ENCODE measurements at places on chromosomes 5 and 9. TPM values are rescaled to one million over a fixed set of nuclear protein-coding genes. Genes with fewer than 3 reads are reported as not detected.

GRCh38 chr5:6492934-6493333, 44.3 kb downstream of the UBE2QL1 start:
- H3K36me3 ChIP-seq, result peaks cover 9% of the 10 kb centered on the region
- H3K27ac ChIP-seq, result no peak overlapping the region
- H3K27me3 ChIP-seq, result peaks cover 29% of the 10 kb centered on the region
- no peak overlapping the region for H3K4me3 ChIP-seq
- no peak for DNase-seq

DNA sequence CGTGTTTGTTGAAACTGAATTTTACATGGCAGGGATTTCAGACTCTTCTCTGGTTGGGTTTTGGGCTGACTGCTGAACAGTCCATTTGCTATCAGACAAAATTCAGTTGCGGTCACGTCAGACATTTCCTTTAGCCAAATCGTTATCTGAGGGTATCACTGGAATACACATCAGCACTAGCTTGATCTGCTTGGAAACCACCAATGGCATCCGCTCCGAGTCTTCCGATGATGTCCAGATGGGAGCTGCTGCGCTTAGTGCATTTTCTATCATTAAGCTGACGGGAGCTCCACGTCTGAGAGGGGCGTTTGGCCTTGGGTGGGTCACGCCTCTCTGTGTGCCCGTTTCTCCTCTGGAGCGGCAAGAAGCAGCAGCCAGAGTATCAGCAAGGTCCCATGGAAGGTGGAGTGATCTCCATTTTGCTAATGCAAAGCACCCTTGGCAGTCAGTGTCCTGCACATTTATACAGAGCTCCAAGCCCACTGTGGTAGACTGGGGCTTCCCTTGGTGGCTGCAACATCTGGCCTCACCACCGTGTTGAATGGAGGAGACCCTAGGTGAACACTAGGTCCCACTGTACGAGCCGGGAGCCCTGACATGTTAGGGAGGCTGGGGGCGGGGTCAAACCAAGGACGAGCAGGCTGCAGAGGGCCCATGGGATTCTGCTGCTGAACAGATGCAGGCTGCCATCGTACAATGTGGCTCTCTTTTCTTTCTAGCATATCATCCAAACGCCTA, 134.6 kb upstream of the PHYKPL start:
- H3K4me1 ChIP-seq, result peaks cover 13% of the 10 kb centered on the region
- no peak overlapping the region for H3K4me3 ChIP-seq
- no peak for DNase-seq
- H3K27me3 ChIP-seq, result no peaks in the 10 kb centered on the region
- no peak overlapping the region for H3K27ac ChIP-seq
- H3K36me3 ChIP-seq, result no peaks in the 10 kb centered on the region

DCAF12 gene
- 20.5 TPM for total RNA-seq

PCDHGA11 gene
- 4.0 TPM for total RNA-seq

- no peak overlapping the region for H3K27ac ChIP-seq
- DNase-seq, result no peak
- H3K36me3 ChIP-seq, result no peaks in the 10 kb centered on the region
- H3K4me1 ChIP-seq, result no peaks in the 10 kb centered on the region
- H3K27me3 ChIP-seq, result no peaks in the 10 kb centered on the region
Measured at GRCh38 chr9:114690308-114690707, 8.3 kb upstream of the TEX48 start.

GRCh38 chr5:32329395-32329834, 16.7 kb upstream of the MTMR12 start:
- H3K36me3 ChIP-seq, result no peaks in the 10 kb centered on the region
- H3K27me3 ChIP-seq, result no peaks in the 10 kb centered on the region
- peaks cover 28% of the 10 kb centered on the region for H3K4me1 ChIP-seq
- peak; percentile 92 for DNase-seq
- no peak overlapping the region for H3K27ac ChIP-seq

DNA sequence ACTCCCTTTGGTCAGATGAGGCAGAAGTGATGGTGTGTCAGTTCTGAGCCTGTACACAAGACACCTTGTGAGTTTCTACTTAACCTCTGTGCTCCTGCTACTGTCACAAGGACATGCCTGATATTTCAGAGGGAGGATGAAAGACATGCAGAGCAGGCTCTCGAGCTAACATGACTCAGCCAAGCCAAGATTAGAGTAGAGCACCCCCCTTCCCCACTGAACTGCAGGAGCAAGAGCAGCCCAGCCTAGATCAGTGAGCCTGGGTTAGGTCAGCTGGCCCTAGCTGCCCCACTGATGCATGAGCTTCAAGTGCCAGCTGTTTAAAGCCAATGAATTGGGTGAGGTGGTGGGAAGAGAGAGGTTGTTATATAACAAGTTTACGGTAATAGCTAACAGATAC, 36.7 kb downstream of the BRINP1 start:
- H3K4me1 ChIP-seq, result no peaks in the 10 kb centered on the region
- no peak overlapping the region for H3K27ac ChIP-seq
- H3K36me3 ChIP-seq, result no peaks in the 10 kb centered on the region
- H3K27me3 ChIP-seq, result no peaks in the 10 kb centered on the region

DNA sequence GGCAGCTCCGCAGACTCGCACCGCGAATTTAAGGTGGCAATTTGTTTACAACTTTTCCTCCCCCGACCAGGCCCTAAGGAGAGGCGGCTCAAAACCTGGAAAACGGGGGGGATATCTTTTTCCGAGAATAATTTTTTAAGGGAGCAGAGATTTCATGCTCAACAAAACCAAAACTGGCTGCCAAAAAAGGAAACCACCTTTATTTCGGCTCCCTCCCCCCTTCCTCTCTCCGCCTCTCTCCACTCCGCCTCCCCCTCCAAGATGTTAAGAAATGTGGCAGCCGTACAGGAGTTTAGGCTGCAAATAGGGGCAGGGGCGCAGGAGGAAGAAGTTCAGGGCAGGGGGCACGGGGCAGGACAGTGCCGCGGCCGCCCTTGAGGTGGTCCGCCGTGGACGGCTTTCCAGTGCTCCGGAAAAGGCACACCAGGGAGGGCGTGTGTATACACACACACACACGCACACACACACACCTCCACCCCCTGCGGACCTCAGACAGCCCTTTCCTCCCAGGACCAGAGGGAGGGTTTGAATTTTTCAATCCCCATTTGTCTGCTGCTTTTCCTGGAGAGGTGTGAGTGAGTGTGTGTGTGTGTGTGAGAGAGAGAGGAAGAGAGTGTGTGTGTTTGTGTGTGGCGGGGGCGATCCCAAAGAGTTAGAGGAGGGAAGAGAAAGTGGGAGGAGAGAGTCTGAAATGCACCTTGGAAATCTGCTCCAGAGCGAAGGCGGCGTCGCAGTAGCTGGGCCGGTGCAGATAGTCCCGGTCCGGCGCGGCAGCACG, 9.1 kb downstream of the PTCH1 start:
- H3K27ac ChIP-seq, result peak overlapping the region; percentile 94
- no peaks in the 10 kb centered on the region for H3K27me3 ChIP-seq
- H3K36me3 ChIP-seq, result no peaks in the 10 kb centered on the region

F12 gene
- total RNA-seq, result 0.17 TPM

ADGRD2 gene
- not detected for total RNA-seq

- no peak for DNase-seq
- H3K27me3 ChIP-seq, result no peaks in the 10 kb centered on the region
- H3K36me3 ChIP-seq, result no peaks in the 10 kb centered on the region
- H3K4me1 ChIP-seq, result no peaks in the 10 kb centered on the region
Measured at GRCh38 chr9:80222466-80223169, 650.9 kb downstream of the TLE4 start.

DNA sequence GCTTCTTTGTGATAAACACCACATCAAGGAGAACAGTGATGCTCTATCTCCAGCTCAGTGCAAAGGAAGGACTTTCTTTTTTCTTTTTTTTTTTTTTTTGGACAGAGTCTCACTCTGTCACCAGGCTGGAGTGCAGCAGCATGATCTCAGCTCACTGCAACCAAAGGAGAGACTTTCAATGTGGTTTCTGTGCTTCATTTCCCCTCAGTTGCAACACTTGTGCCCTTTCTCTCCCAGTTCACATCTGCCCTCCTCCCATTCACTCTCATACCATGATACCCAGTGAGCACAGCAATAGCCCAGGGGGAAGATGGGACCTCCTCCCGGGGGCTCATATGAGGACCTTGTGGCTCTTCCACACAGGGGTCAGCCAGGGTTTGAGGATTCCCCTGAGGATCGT, 110.0 kb downstream of the MTRR start:
- H3K4me3 ChIP-seq, result no peak overlapping the region
- DNase-seq, result no peak
- H3K27ac ChIP-seq, result no peak overlapping the region
- no peaks in the 10 kb centered on the region for H3K27me3 ChIP-seq
- no peaks in the 10 kb centered on the region for H3K36me3 ChIP-seq
- no peaks in the 10 kb centered on the region for H3K4me1 ChIP-seq

DNA sequence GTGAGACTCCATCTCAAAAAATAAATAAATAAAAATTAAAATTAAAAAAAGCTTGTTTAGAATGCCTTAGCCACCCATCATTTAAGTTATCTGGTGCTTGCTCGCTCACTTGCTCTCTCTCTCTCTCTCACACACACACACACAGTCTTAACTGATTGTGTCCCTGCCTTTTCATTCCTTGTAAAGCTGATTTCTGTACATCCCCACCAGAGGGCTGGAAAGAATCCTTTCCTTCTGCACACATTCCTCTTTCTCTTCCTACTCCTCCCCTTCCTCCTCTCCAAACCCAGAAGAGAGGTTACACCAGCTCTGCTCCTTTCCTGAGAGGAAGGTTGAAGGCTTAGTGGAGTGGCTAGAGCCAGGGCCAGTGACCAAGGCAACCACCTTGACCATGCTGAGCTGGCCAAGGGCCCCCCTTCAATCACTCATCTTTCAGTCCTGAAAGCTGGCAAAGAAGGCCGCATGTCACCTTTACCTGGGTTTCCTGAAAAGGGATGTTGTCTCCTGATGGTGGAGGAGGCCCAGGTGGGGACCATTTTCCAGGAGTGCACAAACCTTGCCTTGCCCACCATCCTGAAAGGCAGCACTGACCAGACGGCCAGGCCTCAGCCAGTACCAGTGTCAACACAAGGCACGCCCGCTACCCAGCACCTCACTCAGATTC, 25.6 kb downstream of the STK10 start:
- DNase-seq, result no peak
- H3K36me3 ChIP-seq, result no peaks in the 10 kb centered on the region
- peak overlapping the region; percentile 41 for H3K27ac ChIP-seq
- no peaks in the 10 kb centered on the region for H3K27me3 ChIP-seq
- H3K4me3 ChIP-seq, result no peak overlapping the region

- H3K27ac ChIP-seq, result no peak overlapping the region
- no peak for DNase-seq
- H3K36me3 ChIP-seq, result no peaks in the 10 kb centered on the region
- H3K4me1 ChIP-seq, result peaks cover 38% of the 10 kb centered on the region
Measured at GRCh38 chr9:16542290-16542689, 328.2 kb downstream of the BNC2 start.

GRCh38 chr5:125202871-125203438, 456.5 kb upstream of the ZNF608 start:
- no peak overlapping the region for H3K27ac ChIP-seq
- H3K4me3 ChIP-seq, result no peak overlapping the region
- DNase-seq, result no peak
- H3K27me3 ChIP-seq, result no peaks in the 10 kb centered on the region
- H3K36me3 ChIP-seq, result no peaks in the 10 kb centered on the region

DNA sequence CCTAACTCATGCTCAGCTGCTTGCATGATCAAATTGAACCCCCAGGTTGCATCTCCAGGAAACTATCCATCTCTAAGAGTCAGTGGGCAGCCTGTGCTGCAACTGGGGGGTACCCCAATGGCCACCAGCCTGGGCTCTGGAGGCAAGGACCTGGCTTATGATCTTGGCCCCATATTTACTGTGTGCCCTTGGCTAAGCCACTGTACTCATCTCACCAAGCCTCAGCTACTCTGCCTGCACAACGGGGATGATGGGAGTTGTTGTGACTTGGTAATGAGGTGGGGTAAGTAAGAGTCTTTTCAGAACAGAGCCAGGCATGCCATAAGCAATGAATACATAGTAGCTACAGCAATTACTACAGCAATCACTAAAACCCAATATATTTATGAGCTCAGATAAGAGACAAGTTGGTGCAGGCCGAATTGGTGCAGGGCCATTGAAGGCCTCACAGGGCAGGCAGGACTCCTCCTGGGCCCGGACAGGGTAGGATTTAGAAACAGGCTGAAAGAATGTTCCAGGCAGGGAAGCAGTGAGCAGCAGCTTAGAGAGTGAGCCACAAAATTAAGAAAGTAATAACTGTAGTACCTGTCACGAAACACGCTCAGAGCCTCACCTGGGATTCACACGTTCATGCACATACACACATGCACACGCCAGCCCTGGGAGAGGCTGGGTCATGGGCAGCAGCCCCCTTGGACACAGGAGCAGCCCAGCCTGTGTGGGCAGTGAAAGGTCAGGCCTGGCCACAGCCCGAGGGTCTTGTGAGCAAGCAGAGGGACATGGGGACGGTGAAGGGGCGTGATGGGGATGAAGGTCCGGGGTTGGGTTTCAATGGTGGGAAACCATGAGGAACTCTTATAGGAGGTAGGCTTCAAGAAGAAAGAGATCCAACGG, 74.1 kb downstream of the PAX5 start:
- no peaks in the 10 kb centered on the region for H3K4me1 ChIP-seq
- no peaks in the 10 kb centered on the region for H3K27me3 ChIP-seq
- no peak overlapping the region for H3K4me3 ChIP-seq
- no peak for DNase-seq

ACOT12 gene
- total RNA-seq, result not detected

DMRTA1 gene
- 1.3 TPM for total RNA-seq

ZNF484 gene
- 10.0 TPM for total RNA-seq

- peaks cover 20% of the 10 kb centered on the region for H3K4me1 ChIP-seq
- no peaks in the 10 kb centered on the region for H3K36me3 ChIP-seq
- H3K27ac ChIP-seq, result peak overlapping the region; percentile 77
- H3K4me3 ChIP-seq, result no peak overlapping the region
Measured at GRCh38 chr5:71932655-71933338, 174.5 kb upstream of the MAP1B start.

DNA sequence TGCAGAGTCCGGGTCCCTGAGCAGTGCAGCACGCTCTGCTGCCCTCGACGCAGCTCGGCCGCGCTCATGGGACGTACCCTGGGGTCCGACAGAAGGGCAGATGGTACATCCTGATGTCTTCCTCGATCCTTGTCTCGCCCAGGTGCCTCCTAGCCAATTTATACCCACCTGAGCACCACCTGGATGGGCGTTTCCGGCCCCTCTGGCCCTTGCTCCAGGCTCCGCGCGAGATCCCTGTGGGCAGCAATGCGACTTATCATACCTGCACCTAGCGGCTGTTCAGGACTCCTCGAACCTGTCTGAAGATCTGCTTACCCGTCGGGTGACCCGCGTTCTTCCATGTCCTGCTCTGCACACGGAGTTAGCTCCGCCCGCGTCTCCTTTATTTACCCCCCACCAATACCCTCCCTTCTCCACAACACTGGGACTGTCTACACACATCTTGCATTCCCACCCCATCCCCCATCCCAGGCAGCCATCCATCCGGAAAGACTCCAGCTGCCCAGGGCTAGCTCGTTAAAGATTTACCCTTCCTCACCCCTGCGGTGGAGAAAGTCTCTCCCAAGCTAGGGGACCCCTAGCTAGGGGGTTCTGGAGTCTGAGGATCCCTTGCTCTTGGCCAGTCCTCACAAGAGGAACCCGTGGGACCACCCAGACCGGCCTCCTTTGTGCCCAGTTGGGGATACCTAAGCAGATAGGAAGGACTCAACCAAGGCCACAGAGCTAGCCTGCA, at the start of gene KIF12:
Gene KIF12 (minus strand): TSS at position 357 of the 733 bp plus-strand sequence. CDS start 16 bp downstream, at position 341.
- no peak within 1 kb of the TSS for H3K27ac ChIP-seq
- H3K4me3 ChIP-seq, result peak within 1 kb of the TSS; percentile 58
- no peak for DNase-seq
- no peaks in the 10 kb centered on the region for H3K36me3 ChIP-seq
- peaks cover 18% of the 10 kb centered on the region for H3K4me1 ChIP-seq
- peaks cover 17% of the 10 kb centered on the region for H3K27me3 ChIP-seq

- H3K4me3 ChIP-seq, result no peak overlapping the region
- H3K27ac ChIP-seq, result no peak overlapping the region
Measured at GRCh38 chr5:51983161-51983560, 599.9 kb downstream of the ISL1 start.

SLC1A1 gene
- 2.1 TPM for total RNA-seq

Data from esophagus muscularis mucosa (tissue), 4 donors.